ENCODE measurements at places on chromosomes 16 and 17.

DNA sequence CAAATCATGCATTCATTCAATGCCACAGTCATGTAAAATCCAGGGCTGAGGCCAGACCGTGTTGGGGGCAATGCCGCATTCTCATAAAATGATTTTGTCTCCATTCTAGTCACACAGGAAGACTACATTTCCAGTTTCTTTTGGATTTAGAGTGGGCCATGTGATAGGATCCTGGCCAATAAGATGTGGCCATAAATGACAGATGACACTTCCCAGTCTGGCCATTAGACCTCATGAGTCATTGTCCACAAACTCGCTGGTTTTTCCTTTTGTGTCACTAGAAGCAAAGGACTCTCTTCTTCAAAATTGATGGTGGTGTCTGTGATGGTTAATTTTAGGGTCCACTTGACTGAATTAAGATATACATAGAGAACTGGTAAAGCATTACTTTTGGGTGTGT is 352.3 kb downstream of the UTP18 start:
- DNase-seq = no peak

- DNase-seq = no peak
These were observed 3.5 kb downstream of the RBFOX1 start for GRCh38 chr16:7335991-7336634.

DNA sequence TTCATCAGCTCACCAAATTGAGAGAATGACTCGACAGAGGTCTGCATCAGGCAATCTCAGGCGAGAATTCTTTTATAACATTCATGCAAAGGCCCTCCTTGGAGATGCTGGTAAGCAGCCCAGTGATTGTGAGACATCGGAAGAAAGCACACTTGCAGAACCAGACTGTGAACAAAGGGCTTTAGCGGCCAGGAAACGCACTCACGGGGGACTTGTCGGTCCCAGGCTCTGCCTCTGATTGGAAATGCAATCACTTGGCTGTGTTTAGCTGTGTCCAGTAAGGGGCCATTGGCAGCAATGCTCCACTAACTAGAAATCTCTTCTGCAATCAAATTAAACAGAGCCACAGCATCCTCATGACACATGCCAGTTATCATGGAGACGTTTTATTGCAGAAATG is 226.7 kb upstream of the CDH13 start:
- no peak for DNase-seq

DNA sequence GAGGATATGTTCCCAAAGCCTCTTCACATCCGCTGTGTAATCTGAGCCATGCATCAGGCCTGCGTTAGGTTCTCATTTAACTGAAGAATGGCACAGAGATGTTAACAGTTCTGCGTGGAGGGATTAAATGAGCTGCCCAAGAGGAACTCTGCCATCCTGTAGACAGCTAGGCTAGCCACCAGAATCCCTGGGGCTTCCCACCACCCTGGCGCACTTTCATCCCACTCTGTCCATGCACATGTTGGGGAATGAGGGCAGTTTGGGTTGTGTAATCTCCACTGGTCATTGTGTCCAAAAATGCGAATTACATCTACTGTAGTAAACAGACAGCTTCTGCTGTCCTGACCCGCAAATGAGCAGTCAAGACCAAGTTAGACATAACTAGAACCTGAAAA is 1.0 kb upstream of the GLG1 start:
- DNase-seq = no peak

DNA sequence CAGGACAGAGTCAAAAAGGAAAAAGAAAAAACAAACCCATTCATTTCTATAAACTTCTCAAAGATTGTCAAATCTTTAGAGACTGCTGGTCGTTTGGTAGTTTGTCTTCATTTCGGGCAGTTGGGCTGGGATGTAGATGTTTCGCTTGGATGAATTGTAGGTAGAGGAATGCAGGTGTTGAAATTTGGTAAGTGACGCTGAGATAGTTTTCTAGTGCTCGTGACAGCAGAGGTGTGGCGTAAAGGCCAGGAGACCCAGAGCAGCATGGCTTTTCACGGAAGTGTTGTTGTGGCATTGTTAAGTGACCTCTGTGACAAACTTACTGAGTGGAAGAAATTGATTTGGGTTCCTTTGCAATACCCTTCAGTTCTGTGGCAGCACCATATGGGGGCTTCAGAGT is 78.2 kb upstream of the CLEC18A start:
- no peak for DNase-seq

DNA sequence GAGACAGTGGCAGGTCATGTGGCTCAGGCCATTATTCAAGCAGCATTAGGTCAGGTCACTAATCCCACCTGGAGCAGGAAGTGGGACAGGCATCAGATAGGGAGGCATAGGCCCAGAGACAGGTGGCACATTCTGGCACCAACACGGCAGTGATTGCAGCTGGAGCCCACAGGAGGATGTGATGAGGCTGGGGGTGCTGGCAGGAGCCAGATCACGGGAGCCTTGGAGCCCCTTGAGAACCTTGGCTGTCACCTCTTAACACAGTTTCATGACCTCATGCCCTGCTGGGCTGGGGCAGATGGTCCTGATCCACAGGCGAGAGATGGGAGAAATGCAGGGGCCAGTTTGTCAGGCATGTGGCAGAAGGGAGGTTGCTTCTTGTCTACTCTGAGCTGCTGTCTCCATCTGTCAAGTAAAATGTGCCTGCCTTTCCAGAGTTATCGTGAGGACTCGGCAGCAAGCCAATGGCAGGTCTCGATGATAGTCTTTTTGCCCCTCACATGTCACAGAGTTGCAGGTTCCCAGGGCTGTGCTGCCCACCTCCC is 109.6 kb downstream of the CLEC16A start:
- no peak for DNase-seq

DNA sequence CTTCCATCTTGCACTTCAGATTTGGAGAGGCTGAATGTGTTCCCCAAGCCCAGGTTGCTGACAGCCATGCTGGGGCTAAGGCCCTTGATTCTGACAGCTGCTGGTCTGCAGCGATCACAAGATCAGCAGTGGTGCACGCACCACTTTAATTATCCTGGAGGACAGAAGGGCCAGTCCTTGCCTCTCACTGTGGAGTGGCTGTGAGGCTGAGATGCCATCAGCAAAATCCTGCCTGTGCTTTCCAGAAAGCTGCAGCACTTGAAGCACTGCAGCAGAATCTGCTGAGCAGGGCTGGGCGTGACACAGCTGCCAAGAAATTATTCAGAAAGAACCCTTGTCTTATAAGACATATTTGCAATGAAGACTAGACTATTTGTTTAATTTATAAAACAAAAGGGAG is 37.1 kb downstream of the NUP93 start:
- no peak for DNase-seq

- no peak for DNase-seq
These were observed 37.5 kb downstream of the DHRS7B start for GRCh38 chr17:21164216-21164615.

DNA sequence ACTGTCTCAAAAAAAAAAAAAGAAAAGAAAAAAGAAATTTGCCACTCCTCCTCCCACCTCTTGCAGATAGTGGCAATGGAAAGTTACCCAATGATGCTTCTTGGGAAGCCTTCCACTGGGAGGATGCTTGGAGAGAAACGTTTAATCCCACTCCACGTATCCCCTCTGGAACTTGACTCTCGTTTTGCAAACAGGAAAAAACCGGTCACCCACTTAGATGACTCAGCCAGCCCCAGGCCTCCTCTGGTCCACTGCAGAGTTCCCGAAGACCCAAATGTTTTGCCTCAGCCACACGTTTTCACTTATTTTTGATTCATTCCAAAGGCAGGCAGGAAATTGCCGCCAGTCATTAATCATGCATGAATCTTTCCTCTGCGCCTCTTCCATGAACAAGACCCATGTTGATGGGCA is 9.3 kb upstream of the TNFRSF17 start:
- no peak for DNase-seq

DNA sequence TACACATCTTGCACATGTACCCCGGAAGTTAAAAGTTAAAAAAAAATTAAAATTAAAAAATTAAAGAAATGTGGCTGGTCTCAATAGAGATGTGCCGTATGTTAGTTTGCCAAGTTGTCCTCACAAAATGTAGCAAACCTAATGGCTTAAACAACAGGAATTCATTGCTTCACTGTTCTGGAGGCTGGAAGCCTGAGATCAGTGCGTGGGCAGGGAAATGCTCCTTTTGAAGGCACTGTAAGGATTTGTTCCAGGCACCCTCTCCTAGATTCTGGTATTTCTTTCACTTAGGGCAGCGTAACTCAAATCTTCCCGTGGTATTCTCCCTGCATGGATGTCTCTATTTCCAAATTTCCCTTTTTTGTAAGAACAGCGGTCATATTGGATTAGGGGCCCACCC is 32.7 kb upstream of the MON1B start:
- no peak for DNase-seq

GRCh38 chr17:68614718-68615117 is 13.6 kb upstream of the FAM20A start:
- no peak for DNase-seq

DNA sequence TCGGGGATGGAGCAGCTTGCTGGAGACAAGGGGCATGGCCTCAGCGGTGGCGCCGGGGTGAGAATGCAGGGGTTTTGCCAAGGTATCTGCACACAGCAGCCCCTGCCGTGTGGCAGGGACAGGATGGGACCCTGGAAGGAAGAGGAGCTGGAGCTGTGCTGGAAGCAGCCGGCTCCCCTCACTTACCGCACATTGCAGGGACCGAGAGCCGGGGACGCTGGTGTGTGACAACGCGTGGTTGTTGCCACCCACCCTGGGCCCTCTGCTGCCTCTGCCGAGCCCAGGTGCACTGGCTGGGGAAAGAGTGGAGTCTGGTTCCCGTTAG is 3.0 kb downstream of the NUBP2 start:
- no peak for DNase-seq

GRCh38 chr17:7308625-7309433 is 1.4 kb downstream of the EIF5A start:
- DNase-seq = peak; percentile 90

- DNase-seq = no peak
These were observed 48.5 kb downstream of the SPOP start for GRCh38 chr17:49629447-49629846.

DNA sequence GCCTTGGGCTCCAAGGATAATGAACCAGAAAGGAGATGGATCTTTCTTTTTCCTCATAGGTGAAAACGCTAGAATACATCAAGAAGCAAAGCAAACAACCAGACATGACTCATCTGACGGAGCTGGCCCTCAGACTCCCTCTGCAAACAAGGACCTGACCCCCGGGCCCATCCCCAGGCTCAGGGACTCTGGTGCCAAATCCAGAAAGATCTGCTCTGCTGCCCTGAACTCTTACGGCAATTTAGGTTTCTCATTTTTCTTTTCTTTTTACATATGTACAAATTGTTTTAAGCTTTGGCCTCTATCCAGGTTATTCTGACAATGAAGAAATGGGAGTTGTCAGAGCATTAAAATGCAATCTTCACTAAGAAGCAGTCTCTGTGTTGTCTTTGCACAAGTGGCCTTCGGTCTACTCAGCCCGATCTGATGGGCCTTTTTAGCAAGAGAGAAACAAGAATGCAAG is 17.7 kb downstream of the KNOP1 start:
- DNase-seq = no peak

DNA sequence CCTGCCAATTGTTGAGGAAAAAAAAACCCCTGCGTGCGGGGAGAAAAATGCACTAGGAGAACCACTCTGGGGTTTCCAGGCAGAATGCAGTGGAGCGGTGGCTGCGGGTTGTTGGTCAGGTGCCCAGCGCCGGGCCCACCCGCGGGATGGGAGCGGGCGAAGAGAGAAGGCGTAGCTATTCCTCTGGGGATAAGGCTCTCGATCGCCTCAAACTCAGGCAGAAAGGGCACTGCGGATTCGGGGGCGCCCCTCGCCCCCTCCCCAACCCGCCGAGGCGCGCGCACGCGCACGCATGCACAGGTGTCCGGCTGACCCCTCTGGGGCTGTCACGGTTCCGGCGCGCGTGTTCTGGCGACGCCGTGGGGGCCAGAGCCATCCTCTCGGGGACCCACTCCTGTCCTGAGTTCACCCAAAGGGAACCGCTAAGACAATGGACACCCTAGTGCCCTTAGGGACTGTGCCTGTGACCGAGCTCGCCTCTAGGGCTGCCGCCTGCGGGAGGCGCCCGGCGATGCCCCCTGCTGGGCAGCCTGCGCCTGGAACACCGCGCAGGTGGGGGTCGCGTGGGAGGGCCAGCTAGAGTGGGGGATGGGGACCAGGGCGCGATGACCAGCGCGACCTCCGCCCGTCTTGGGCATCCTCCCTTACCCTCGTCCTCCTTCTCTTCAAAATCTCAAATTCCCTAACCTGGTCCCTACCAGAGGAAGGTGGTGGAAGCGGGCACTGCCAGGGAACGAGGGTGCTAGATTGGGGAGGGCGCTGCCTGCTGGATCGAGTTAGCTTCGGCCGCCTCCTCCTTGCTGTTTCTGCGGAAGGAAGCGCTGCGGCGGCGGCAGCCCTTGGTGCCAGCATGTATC is 14.4 kb upstream of the CBX8 start:
- no peak for DNase-seq

DNA sequence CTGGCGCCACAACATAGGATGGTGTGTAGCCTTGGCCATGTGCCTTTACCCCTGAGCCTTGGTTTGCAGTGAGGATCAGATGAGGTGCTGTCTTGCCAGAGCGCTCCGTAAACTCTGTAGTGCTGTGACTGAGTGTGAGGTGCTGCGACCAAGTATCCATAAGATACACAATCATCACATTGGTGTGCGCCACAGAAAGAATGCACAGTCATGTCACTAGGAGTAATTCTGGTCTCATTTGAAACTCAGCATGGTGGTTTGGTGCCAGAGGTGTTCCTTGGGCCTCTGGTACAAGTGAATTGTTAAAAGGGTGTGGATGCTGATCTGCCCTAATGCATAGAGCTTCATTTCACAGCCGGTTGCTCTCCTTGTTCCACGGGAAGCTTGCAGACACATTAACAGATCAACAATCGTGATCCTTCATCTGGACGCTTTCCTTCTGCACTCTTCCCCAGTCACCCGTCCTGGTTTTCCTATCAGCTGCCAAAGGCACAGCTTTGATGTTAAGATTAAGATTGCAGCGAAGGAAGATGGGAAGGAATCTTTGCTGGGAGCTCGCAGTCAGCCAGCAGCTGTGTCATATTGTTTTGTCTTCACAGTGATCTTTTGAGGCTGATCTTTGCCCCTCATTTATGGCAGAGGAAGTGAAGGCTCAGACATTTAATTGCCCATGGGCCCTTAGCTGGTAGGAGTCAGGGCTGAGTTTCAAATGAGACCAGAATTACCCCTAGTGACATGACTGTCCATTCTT is 79.1 kb downstream of the KSR1 start:
- no peak for DNase-seq

DNA sequence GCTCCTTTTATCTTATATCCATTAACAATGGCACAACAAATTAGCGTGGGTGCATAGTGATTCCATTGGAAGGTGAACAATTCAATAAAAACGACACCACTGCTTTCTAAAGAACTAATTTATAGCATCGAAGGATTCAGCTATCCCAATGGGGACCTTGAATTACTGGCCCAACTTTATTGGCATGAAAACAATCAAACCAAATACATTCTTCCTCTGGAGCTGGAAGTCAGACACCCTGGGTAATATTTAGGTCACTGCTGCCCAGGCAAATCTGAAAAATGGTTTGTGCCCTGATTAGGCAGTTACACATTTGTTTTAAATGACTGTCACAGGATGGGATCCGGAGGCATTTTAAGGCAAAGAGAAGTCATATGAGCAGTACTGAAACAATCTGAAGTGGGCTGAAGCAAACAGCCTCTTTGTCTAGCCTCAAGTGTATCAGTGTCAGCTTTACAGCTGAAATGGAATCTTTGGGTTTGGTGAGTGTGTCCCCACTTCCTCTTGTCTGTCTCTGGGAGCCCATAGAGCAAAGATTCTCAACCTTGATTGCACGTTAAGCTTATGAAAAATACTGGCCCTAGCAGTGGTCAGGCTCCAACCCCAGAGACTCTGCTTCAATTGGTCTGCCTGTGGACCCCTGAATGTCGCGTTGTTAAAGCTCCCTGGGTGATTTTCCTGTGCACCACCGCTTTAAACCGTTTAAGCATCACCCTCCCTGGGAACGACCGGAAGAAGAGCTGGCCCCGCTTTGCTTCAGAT is 30.3 kb downstream of the CDK5R1 start:
- DNase-seq = no peak

Measured in stimulated activated CD8-positive, alpha-beta memory T cell treated with anti-CD3 and anti-CD28 coated beads, Interleukin-7, amount 100 ng/mL, for 4 hours (primary cell).